Endothelial cell (in vitro differentiated cells): ENCODE measurements at places on chromosomes 5 and 9. TPM values are rescaled to one million over a fixed set of nuclear protein-coding genes. Genes with fewer than 3 reads are reported as not detected.

The CER1 gene
- 5.2 TPM for total RNA-seq

GRCh38 chr5:157877821-157878220 is 18.9 kb upstream of the CLINT1 start:
- no peaks in the 10 kb centered on the region for H3K27me3 ChIP-seq
- no peaks in the 10 kb centered on the region for H3K36me3 ChIP-seq
- no peak overlapping the region for H3K27ac ChIP-seq
- H3K4me1 ChIP-seq: no peaks in the 10 kb centered on the region
- H3K4me3 ChIP-seq: no peak overlapping the region
- DNase-seq: no peak

The ARL14EPL gene
- not detected for total RNA-seq

The SKP2 gene
- 41.3 TPM for total RNA-seq

The SLC25A2 gene
- total RNA-seq: 0.62 TPM
